ENCODE measurements at places on chromosomes 1 and 21. TPM values are rescaled to one million over a fixed set of nuclear protein-coding genes. Genes with fewer than 3 reads are reported as not detected.

- DNase-seq = no peak
Observed at GRCh38 chr1:212987702-212988322, 27.9 kb downstream of the ANGEL2 start.

GRCh38 chr1:63320022-63320721 is 2.2 kb upstream of the FOXD3 start:
- no peak for DNase-seq

DNA sequence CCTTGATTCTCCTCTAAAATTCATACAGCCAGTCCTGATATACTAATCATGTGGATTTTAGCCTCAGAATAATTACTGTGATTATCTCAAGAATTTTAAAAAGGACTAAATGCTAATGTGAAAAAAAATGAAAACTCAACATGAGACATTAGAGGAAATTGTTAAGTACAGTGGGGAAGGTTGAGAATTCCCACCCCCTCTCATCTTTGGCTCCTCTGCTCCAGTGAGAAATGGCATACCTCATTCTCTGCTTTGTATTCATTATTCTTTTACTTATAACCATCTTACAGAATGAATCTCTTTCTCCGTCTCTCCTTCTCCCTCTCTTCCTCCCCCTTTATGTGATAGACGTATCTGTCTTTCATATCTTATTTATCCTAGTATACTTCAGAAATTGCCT is 70.9 kb downstream of the DIRAS3 start:
- DNase-seq = no peak

DNA sequence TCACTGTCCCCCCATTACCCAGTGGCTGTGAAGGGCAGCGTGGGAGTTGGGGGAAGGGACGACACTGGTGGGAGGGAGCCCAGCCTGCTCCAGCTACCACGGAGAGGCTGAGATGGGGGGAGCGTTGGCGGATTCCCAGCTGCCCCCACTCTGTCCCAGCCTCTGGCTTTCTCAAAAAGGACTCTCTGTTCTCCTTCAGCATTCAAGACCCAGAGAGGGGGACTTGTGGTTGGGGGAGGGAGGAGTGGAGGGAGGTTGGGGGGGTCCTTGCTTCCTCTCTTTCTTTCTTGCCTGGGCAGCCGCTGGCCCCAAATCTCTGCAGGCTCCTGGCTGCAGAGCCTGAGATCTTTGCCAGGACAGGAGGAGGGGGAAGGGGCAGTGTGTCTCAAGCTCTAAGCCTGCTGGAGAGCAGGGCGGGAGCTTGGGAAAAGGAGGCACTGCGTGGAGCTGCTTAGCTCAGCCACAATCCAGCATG is 2.2 kb downstream of the ATP1A2 start:
- DNase-seq = no peak

PHTF1 gene
- total RNA-seq = 17.0 TPM

Measured in activated naive CD4-positive, alpha-beta T cell treated with anti-CD3 and anti-CD28 coated beads, Interleukin-2, amount 50 U/mL, for 72 hours (primary cell).